ENCODE measurements at places on chromosomes 16 and 17. TPM values are rescaled to one million over a fixed set of nuclear protein-coding genes. Genes with fewer than 3 reads are reported as not detected.

PSMC3IP gene
- total RNA-seq: 2.3 TPM

FOXC2 gene
- total RNA-seq: 0.26 TPM

ARHGAP44 gene
- 1.7 TPM for total RNA-seq

CDK5R1 gene
- total RNA-seq: 0.33 TPM

DCXR gene
- 43.6 TPM for total RNA-seq

LGALS9 gene
- total RNA-seq: 0.51 TPM

SLFN14 gene
- total RNA-seq: not detected

ZP2 gene
- total RNA-seq: not detected

CCL22 gene
- total RNA-seq: not detected

CRHR1 gene
- not detected for total RNA-seq

MKS1 gene
- 17.8 TPM for total RNA-seq

SLC5A10 gene
- total RNA-seq: under 0.01 TPM

STH gene
- not detected for total RNA-seq

CACNG3 gene
- total RNA-seq: not detected

SLFN13 gene
- 2.1 TPM for total RNA-seq

GPS1 gene
- total RNA-seq: 67.0 TPM

PRR35 gene
- total RNA-seq: not detected

COG8 gene
- 29.2 TPM for total RNA-seq

CASKIN2 gene
- total RNA-seq: 8.3 TPM

HLF gene
- 0.51 TPM for total RNA-seq

DNASE1L2 gene
- total RNA-seq: 0.77 TPM

TBC1D3L gene
- total RNA-seq: 1.8 TPM

KRTAP4-5 gene
- total RNA-seq: not detected

SARM1 gene
- total RNA-seq: 3.1 TPM

C17orf78 gene
- total RNA-seq: not detected

ADCY9 gene
- total RNA-seq: 37.0 TPM

CCDC144A gene
- 12.3 TPM for total RNA-seq

FBXW10 gene
- total RNA-seq: under 0.01 TPM

C17orf50 gene
- total RNA-seq: not detected

CD300E gene
- not detected for total RNA-seq

ACE gene
- 2.5 TPM for total RNA-seq

TENT4B gene
- total RNA-seq: 11.0 TPM

HCRT gene
- total RNA-seq: not detected

NTN3 gene
- total RNA-seq: 2.1 TPM
